ENCODE measurements at places on chromosomes 4 and X.

DNA sequence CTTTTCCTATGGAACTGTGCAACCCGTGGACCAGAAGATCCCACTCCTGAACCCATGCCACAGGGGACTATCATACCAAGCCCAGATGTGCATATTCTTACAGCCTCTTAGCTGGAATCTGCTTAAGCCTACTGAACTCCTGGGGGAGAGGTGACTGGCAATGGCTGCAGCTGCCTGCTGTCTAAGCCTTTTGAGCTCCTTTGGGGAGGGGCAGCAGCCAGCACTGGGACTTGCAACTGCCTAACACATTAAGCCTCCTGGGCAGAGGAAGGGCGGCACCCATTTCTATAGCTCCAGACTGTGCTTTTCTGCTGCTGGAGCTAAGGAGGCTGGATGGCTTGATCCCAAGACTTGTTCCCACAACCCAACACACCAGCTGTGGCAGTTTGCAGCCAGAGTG, 117.9 kb upstream of the VEGFC start:
- DNase-seq, result no peak

GRCh38 chr4:9944431-9945425, 76.6 kb downstream of the SLC2A9 start:
- peak; percentile 27 for DNase-seq

GRCh38 chr4:128803783-128804182, 5.7 kb upstream of the JADE1 start:
- no peak for DNase-seq

GRCh38 chr4:7638489-7638888, 203.8 kb upstream of the PSAPL1 start:
- no peak for DNase-seq

DNA sequence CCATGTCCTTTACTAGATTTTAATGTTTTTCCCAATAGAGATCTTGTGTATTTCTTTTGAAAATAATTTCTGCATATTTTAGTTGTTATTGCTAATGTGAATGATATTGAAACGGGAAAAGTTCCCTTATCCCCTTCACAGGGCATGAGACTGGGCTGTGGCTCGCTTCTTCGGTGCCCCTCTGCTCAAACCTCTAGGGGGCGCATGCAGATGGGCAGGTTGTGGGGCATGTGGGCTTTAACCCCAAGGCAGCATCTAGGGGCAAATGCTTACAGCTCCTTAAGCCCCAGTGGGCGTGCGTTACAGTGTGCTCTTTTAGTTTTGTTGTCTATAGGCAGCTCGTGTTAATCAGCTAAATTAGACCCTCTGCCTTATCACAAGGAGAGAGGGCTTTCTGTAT, 194.7 kb downstream of the OPHN1 start:
- DNase-seq, result no peak

- no peak for DNase-seq
Observed at GRCh38 chrX:128438082-128438481, 385.9 kb upstream of the ACTRT1 start.

DNA sequence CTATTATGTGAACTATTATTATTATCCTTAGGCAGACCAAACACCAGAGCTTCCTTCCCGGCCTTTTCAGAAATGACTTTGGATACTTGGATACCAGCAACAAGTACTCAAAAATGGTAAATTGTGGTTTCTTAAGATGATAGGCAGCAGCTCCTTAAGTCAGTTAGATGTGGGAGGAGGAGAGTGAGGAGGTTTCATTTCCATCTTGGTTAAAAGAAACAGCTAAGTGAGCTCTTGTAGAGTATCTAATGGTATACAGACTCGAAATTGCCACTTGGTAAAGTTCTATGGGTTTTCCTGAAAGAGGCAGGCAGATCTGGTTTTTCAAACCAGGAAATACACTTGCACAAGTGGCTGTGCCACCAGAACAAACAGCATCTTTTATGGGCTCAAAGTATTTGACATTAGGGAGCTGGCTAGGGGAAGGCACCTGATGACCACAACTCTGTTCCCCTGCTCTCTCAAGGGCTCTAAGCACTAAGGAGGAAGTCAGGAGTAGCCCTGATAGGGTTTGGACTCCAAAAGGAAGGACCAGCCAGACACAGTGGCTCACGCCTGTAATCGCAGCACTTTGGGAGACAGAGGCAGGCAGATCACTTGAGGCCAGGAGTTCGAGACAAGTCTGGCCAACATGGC, 130.9 kb downstream of the TMEM164 start:
- no peak for DNase-seq

DNA sequence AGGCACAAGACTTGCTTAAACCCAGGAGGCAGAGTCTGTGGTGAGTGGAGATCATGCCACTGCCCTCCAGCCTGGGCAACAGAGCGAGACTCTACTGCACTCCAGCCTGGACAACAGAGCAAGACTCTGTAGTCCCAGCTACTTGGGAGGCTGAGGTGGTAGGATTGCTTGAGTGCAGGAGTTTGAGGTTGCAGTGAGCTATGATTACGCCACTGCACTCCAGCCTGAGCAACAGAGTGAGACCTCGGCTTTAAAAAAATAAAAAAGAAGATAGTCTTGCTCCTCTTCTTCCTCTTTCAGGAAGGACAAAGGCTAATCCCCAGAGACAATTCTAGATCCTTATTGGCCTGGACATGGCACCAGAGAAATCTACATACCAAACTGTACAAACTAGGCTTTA, 5.7 kb upstream of the PPEF2 start:
- DNase-seq, result no peak

GRCh38 chr4:158810487-158811215, 41.8 kb downstream of the FNIP2 start:
- peak; percentile 95 for DNase-seq

DNA sequence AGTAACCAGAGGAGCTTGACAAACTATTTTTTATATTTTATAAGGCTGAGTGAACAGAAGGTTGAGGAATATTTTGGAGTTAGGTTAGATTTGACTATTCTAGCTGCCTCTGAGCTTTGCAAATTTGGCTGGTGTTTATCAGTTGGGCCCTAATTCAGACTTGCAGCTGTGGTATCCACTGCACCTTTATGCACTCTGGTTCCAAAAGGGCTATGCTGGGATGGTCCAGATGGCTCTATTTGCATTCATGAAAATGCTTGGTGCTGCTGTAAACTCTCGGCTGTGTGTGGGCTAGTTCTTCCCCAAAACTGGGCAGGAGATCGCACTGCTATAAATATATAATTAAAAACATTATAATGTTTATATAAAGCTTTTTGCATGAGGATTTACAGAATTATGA, 106.3 kb downstream of the REPS2 start:
- DNase-seq, result no peak

DNA sequence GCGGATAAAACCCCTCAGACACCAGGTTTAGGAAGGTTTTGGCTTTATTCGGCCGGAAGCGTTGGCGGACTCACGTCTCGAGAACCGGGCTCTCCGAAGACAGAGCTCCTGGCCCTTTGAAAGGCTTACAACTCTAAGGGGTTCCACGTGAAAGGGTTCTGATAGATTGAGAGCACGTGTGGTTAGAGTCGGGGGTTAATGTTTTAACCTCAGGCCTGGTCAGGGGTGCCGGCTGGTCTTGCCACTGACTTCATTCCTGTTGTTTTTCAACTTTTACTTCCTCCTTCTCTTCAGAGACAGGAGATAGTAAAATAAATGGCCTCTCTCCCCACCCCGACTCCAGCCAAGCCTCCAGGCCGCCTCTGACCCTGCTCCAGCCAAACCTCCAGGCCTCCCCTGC, 4.7 kb upstream of the ASMT start:
- no peak for DNase-seq

GRCh38 chr4:25938366-25938765, 24.3 kb downstream of the SMIM20 start:
- no peak for DNase-seq

- DNase-seq, result no peak
Observed at GRCh38 chr4:5435201-5435600, 273.2 kb downstream of the EVC2 start.

DNA sequence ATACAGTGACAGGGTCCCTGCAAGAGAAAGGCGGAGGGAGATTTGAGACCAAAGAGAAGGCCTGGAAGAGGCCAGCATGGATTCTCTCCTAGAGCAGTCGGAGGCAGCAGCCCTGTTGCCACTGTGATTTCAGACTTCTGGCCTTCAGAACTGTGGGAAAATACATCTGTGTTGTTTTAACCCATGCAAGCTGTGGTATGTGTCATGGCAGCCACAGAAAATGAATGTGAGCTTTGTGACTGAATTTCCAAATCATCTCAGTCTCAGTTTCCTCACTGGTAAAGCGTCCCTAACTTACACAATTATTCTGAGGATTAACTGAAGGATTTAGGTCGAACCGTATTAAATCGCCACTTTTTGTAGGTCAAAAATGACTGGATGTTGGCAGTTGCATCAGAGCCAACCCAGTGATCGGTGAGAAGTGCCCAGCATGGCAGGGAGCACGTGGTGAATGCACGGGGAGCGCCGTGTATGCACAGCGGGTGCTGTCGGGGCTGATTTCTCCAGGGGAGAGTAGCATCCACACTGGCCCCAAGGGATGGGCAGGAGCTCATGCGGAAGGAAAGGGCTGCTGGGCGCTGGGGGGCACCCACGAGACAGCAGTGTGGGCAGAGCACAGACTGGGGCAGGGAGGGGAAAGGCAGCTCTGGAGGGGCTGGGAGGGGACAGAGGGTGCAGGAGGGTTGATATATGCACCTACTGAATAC, 23.8 kb upstream of the NSG1 start:
- no peak for DNase-seq

GRCh38 chrX:15600745-15601144, at the start of gene ACE2:
Gene ACE2 (minus strand): TSS chrX:15600960. CDS start chrX:15600911, 49 bp downstream.
- no peak for DNase-seq

GRCh38 chrX:26914232-26914631, 548.9 kb downstream of the PPP4R3C start:
- peak; percentile 15 for DNase-seq

GRCh38 chrX:148681605-148682004, 181.2 kb downstream of the AFF2 start:
- no peak for DNase-seq

- no peak for DNase-seq
Observed at GRCh38 chrX:109707319-109707718, 25.7 kb downstream of the ACSL4 start.

GRCh38 chr4:30181512-30181911, 538.7 kb upstream of the PCDH7 start:
- DNase-seq, result no peak

DNA sequence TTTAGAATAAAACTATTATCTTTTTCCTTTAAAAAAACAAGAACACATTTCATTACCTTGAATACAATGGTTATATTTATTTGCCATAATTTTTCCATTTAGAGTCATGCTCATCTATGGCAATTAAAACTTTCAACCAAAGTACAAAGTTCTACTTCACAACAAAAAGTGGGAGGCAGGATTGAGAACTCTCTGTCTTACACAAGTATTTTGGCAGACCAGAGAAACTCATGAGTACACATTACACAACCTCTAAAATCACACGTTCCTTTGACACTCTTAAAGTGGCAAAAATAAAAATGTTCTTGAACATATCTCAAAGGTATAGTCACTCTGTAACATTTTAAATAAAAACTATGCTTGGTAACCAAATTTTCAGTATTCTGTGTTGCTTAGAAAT, 213.4 kb downstream of the IL15 start:
- DNase-seq, result no peak

DNA sequence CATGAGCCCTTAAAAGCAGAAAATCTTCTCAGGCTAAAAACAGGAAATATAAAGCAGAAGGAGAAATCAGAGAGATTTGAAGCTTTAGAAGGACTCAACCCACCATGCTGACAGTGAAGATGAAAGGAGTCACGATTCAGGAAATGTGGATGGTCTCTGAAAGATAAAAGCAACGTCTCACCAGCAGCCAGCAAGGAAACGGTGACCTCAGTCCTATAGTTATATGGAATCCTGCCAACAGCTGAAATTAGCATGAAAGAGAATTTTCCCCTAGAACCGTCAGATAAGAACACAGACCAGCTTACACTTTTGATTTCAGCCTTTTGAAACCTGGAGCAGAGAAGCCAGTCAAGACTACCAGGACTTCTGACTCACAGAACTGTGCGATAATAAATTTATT, 715.7 kb upstream of the HTR2C start:
- no peak for DNase-seq

GRCh38 chrX:40011322-40012038, 86.3 kb downstream of the BCOR start:
- no peak for DNase-seq

- DNase-seq, result peak; percentile 34
Observed at GRCh38 chr4:105894660-105895582, at the start of gene NPNT. Gene NPNT (plus strand): TSS chr4:105895471. CDS start chr4:105895653, 182 bp downstream.

DNA sequence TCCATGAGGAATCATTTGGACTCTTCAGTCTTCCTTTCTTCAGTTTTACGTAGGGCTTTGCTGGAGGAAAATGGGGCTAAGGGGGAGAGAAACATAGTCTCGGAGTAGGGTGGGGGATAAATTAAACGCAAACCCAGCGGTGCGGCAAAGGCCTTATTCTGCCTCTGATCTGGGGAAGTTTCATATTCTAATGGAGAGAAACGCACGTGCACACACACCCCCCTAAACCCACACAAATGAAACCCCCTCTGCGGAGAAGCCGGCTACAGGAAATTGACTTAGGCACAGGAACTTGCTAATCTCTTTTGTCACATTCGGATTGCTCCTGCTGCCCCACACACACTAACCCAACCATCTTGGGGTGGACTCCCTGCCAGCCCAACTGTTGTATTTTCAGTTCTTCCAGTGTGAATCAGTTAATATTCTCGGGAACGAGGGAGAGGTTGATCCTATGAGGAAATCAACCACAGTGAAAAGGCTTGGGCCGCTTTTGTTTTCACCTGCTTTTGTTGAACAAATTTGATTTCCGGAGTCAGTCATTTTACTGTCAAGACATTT, at the start of gene RHOH:
TSS of gene RHOH (plus strand) at position 308 of the 558 bp plus-strand sequence. CDS start 46,356 bp downstream, outside the sequence.
- DNase-seq, result no peak

DNA sequence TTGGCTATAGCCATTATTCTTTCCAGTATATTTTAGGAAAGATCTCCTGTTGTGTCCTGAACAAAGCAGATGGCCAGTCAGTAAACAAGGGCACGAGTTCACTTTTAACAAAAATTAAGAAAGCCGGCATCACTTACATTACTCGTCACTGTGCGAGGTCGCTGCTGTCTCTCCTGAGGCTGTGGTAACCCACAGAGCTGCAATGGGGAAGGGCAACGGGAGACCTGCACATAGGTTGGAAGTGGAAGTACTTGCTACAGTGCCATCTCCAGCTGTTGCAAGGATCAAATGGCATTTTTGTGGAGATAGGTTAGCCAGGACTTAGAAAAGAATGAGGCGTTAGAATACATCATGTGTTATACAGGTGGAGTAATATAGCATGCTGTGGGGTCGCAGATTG, 132.2 kb downstream of the KLHL8 start:
- no peak for DNase-seq

- peak; percentile 95 for DNase-seq
Observed at GRCh38 chr4:38314663-38315062, 349.3 kb upstream of the KLF3 start.

- peak; percentile 63 for DNase-seq
Observed at GRCh38 chrX:105307762-105308161, 87.3 kb upstream of the TEX13A start.

GRCh38 chr4:55612341-55612740, 20.3 kb upstream of the PDCL2 start:
- peak; percentile 68 for DNase-seq

- DNase-seq, result no peak
Observed at GRCh38 chr4:65023883-65024670, 614.8 kb upstream of the TECRL start.

Data from bronchial epithelial cell (primary cell).